ENCODE measurements at places on chromosomes 3 and 15. TPM values are rescaled to one million over a fixed set of nuclear protein-coding genes. Genes with fewer than 3 reads are reported as not detected.

Gene CPNE9
- total RNA-seq, result not detected

- H3K4me1 ChIP-seq, result peaks cover 4% of the 10 kb centered on the region
- H3K27me3 ChIP-seq, result no peaks in the 10 kb centered on the region
- H3K27ac ChIP-seq, result peak overlapping the region; percentile 25
- no peak for DNase-seq
Measured at GRCh38 chr3:64242435-64242834, 17.2 kb upstream of the PRICKLE2 start.

DNA sequence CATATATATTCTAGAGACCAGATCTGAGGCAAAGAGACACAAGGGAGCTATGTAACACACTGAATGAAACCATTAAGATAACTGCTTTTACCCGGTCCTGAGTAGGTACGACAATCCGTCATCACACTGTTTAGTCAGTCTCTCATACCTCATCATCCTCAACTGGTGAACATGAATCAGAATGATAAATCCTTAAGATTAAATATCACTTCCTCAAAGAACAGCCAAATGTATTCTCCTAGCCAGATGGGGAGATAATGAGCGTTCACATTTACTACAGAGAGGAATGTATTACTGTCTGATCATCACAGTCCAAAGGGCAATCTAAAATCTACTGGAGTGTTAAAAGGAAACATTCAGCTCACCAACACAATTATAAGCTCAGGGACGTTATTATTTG lies 319.4 kb upstream of the STAC start:
- H3K4me1 ChIP-seq, result no peaks in the 10 kb centered on the region
- H3K36me3 ChIP-seq, result no peaks in the 10 kb centered on the region
- no peak overlapping the region for H3K27ac ChIP-seq
- no peak for DNase-seq
- no peak overlapping the region for H3K4me3 ChIP-seq

DNA sequence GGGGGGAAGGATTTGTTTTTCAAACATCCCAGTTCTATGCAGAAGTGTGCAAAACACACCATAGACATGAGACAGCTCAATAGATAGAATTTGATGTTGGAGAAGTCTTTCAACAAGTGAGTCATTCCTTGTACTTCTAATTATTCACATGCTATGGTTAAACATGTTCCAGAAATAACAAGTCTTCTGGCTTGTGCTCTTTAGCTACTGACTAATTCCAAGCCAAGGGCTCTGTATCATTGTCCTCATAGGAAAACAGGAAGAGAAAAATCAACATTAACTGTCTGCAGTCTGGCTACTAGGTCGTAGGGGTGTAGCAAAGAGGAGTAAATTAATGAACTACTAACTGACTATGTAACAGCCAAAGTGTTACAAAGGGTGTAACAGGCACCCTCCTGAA lies 25.8 kb downstream of the LDHAL6B start:
- H3K36me3 ChIP-seq, result no peaks in the 10 kb centered on the region
- peak overlapping the region; percentile 70 for H3K27ac ChIP-seq
- DNase-seq, result no peak
- no peaks in the 10 kb centered on the region for H3K4me1 ChIP-seq
- no peak overlapping the region for H3K4me3 ChIP-seq

Gene TMEM212
- 1.2 TPM for total RNA-seq

Gene RGMA
- total RNA-seq, result 34.1 TPM

GRCh38 chr3:24683633-24684384 lies 189.2 kb upstream of the THRB start:
- H3K27ac ChIP-seq, result peak overlapping the region; percentile 5
- DNase-seq, result no peak
- no peaks in the 10 kb centered on the region for H3K36me3 ChIP-seq
- no peaks in the 10 kb centered on the region for H3K27me3 ChIP-seq
